DMS79 (cell line): ENCODE measurements at places on chromosomes 7 and 10.

- DNase-seq: no peak
Measured at GRCh38 chr7:101612885-101613515, 16.1 kb downstream of the MYL10 start.

DNA sequence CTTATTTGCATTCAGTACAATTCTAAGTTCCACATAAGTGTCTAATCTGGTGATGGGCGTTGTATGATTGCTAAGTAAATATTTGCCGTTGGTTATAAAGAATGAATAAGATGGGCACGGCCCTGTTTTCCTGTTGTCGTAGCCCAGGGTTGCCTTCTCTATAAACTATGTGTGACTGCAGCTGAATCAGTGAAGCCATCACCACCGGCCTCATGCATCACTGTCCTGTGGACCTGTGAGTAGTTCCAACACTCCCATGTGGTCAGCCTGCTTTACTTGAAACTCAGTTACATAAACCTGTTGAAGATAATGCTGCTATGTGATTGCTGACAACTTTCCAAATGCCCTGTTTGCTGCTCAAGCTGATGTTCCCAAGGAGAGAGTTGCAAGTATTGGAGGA is 21.6 kb upstream of the KLF6 start:
- no peak for DNase-seq

- no peak for DNase-seq
Measured at GRCh38 chr7:78149787-78150186, 351.2 kb downstream of the PHTF2 start.

- DNase-seq: no peak
Measured at GRCh38 chr10:119454316-119454715, 88.2 kb downstream of the RGS10 start.
